ENCODE measurements at places on chromosomes 7 and 10. TPM values are rescaled to one million over a fixed set of nuclear protein-coding genes. Genes with fewer than 3 reads are reported as not detected.

GRCh38 chr7:47670729-47671128 lies 88.8 kb upstream of the TNS3 start:
- no peak for DNase-seq

- no peak for DNase-seq
These were observed 116.7 kb upstream of the IMMP2L start for GRCh38 chr7:111678986-111679385.

GRCh38 chr7:84073186-84073875 lies 121.3 kb downstream of the SEMA3A start:
- no peak for DNase-seq

DNA sequence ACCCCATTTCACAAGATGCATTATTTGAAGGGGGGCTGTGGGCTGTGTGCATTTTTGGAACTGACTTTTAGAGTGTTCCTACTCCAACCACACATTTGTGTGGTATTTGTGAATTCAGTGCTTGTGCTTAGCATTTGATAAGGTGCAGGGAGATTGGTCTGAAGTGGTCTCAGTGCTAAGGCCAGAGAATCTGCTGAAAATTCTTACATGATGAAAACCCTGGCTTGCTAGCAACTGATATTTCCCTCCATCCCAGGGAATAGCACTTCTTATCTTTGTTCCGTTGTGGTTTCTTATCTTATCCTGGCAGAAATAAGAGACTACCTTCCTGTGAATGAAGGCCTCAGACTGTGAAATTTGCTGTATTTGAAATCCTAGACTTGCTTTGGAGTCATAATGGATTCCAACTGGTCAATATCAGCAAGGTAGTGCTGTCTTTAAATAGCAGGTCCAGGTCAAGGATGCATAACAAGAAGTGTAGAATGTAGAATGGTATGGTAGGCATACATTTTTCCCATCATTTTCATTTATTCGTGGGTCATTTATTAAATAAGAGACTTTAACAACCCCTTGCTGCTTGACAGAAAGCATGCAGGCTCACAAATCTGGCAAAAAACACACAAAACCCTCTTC lies 986.9 kb downstream of the REEP3 start:
- no peak for DNase-seq

- DNase-seq, result no peak
These were observed 513.4 kb upstream of the GHITM start for GRCh38 chr10:83625831-83626360.

DNA sequence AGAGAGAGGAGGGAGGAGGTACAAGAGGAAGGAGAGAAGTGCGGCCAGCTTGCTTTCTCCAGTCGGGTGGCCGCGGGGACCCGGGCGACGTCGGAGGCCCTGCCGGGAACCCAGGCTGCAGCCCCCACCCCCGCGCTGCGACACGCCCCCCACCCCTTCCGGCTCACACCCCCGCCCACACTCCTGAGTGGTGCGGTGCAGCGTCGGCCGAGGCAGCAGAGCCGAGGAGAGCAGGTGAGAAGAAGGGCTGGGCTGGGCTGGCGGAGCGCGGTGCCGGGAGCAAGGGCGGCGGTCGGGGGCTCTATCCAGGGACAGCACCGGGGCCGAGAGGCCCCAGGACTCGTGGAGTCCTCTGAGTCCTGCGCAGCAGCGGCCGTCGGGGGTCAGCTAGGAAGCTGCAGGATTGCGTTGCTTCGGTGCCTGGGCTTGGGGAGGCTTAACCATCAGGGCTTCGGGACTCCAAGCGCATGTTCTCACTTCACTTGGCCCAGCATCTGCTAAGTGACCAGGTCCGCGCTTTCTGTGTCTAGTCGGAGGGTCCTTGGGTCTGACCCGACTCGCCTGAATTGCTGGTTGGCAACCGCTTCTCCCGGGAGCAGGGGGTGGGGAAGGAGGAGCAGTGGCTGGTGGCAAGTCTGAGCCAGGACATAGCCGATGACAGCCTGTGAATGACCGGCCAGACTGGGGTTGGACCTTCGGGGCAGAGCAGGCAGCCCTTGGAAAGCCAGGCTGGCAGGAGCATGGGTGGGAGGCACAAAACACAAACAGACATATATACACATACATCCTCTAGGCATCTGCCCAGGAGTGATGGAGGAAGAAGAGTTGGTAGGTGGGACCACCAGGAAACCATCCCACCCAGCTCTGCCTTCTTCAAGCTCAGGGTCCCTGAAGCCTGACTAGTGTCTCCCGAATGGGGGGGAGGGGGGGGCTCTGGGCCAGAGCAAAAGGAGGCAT lies 683 bp downstream of the CHAT start:
- DNase-seq, result no peak

DNA sequence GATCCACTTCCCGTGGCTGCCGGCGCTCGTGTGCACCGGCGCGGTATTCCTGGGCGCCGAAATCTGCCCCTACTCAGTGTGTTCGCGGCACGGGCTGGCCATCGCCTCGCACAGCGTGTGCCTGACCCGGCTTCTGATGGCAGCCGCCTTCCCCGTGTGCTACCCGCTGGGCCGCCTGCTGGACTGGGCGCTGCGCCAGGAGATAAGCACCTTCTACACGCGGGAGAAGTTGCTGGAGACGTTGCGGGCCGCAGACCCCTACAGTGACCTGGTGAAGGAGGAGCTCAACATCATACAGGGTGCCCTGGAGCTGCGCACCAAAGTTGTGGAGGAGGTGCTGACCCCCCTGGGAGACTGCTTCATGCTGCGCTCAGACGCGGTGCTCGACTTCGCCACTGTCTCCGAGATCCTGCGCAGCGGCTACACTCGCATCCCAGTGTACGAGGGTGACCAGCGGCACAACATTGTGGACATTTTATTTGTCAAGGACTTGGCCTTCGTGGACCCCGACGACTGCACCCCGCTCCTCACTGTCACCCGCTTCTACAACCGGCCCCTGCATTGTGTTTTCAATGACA lies 1.3 kb downstream of the CNNM1 start:
- DNase-seq, result no peak

- no peak for DNase-seq
These were observed 176.5 kb upstream of the CCZ1B start for GRCh38 chr7:7002418-7003062.

GRCh38 chr7:121940918-121941317 lies 68.0 kb downstream of the PTPRZ1 start:
- DNase-seq, result no peak

- no peak for DNase-seq
These were observed 64.3 kb downstream of the EEPD1 start for GRCh38 chr7:36217211-36217960.

FAM13C gene
- 0.22 TPM for total RNA-seq

SYT15B gene
- total RNA-seq, result 0.05 TPM

RBP3 gene
- total RNA-seq, result not detected

FBH1 gene
- 51.9 TPM for total RNA-seq

VSTM4 gene
- total RNA-seq, result not detected

GPR15LG gene
- total RNA-seq, result not detected

SORBS1 gene
- total RNA-seq, result 0.57 TPM

All from M059J (cell line).